ENCODE measurements at places on chromosomes 7 and 10. TPM values are rescaled to one million over a fixed set of nuclear protein-coding genes. Genes with fewer than 3 reads are reported as not detected.

DNA sequence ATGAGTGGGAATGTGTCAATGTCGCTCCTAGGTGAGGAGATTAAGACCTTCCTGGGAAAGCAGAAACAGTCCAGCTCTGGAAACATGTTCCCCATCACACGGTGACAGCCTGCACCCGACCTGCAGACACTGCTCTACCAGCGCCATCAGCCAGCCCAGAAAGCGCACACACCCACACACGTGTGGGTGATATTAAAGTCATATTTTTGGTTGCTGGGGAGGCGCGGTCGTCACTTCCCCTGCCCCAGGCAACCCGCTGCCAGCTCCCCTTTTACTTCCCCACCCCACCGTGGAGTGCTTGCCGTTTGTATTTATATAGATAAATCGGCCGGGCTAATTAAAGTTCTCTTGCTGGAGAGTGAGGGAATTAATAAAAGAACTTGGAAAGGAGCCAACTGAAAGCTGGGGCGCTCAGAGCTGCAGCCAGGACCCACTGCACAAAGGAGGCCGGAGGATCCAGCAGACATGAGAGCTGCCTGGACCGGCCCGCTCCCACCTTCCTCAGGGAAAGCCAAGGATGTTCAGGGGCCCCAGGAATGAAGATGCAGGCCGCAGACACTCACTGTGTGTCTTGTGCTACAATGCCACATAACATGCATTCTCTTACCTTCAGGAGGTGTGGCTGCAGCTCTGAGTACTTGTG, 145.2 kb upstream of the UNC5B start:
- no peak for DNase-seq

GRCh38 chr7:114481999-114482398, 67.4 kb downstream of the FOXP2 start:
- DNase-seq, result no peak

The LLCFC1 gene
- polyA plus RNA-seq, result not detected

DNA sequence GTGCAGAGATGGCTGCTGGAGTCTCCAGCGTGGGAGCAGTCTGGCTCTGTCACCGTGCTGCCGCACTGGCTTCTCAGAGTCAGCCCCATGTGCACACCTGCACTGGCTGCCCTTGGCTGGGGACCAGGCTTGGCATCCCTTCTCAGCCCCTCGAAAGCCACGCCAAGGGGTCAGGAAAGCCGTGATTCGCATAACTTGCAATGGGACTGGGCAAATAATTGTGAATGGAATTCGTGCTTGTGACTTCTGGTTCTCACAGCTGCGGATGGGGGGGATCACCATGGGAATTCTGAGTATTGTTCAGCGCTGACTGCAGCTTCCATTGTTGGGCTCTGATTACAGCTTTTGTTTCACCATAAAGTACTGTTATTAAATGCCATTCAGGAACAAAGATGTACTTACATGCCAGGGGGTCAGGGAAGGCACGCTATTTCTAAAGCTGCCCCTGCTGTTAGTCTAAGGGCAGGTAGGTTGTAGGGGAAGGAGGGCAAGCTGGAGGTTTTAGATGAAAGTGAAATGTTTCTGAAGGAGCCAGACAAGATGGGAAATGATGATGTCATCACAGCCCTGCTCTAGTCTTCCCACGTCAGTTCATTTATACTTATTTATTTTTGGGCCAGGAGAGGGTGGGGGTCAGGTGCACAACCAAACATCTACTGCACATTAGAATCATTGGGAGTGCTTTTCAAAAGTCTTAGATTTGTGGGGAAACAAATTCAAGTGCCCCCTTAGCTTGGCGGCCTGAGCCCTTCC, 5.8 kb upstream of the PLEKHA1 start:
- DNase-seq, result no peak

- no peak for DNase-seq
Measured at GRCh38 chr7:78587443-78588044, 789.0 kb downstream of the PHTF2 start.

The SPDYE2B gene
- polyA plus RNA-seq, result not detected
